ENCODE measurements at places on chromosomes 4 and X.

DNA sequence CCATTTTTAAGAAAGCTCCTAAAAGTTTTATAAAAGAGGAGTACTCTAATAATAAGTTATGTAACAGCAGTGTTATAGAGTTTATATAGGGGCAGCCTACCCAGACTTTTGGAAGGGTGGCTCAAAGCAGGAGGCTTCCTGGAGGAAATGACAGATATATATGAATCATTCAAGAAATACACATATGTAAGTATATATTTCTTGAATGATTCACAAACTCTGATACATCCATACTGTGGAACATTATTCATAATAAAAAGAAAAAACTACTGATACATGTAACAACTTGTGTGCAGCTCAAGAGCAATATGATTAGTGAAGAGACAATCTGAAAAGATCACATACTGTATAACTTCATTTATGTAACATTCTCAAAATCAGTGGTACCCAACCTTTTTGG, 166.2 kb downstream of the WDFY3 start:
- DNase-seq = no peak

DNA sequence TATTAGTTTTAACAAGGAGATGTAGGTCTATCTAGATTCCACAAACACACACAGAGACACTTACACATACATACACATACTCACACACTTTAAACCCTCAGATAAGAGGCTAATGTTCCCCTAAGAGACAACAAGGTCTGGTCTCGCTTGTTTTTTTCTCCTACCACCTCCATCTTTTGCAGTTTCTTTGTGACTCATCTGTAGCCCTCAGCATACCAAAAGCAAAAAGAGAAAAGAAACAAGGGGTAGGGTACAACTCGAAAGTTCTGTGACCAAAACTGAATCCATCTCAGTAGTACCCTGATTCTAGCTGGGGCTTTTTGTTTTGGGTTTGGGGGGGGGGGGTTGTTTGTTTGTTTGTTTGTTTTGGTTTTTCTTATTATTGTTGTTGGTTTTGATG, 12.2 kb upstream of the EXOSC9 start:
- no peak for DNase-seq

DNA sequence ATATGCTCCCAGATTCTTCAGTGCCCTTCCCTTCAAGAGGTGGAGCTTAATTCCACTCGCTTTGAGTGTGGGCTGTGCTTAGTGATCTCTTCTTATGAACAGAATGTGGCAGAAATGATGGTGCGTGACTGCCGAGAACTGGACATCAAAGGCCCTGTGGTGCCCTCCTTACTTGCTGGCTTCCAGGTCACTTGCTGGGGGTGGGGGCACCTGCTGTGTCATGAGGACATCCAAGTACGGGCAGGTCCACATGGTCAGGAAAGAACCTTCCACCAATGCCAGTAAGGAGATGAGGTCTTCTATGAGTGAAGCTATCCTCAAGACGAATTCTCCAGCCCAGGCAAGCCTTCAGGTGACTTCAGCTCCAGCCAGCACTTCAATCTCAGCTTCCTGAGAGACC, 95.8 kb downstream of the FAM53A start:
- DNase-seq = no peak

DNA sequence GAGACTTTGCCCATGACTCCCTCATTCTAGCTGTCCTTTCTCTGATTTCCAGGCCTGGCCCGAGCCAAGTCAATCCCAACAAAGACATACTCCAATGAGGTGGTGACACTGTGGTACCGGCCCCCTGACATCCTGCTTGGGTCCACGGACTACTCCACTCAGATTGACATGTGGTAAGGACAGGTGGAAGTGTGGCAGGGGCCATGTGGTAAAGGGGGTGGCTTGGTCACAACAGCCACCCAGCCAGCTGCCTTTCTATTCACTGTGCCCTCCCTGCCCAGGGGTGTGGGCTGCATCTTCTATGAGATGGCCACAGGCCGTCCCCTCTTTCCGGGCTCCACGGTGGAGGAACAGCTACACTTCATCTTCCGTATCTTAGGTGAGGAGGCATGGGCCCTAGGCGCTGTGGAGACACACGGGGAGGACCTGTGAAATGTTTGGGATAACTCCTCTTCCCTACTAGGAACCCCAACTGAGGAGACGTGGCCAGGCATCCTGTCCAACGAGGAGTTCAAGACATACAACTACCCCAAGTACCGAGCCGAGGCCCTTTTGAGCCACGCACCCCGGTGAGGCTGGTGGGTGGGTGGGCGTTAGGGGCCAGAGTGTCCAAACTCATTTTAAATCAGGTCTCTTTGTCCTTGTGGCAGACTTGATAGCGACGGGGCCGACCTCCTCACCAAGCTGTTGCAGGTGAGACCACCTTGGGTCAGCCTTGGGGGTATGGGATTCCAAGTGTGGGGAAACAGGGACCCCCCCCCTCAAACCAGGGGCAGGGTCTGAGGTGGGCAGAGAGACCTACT, 6.1 kb upstream of the USP11 start:
- DNase-seq = no peak

DNA sequence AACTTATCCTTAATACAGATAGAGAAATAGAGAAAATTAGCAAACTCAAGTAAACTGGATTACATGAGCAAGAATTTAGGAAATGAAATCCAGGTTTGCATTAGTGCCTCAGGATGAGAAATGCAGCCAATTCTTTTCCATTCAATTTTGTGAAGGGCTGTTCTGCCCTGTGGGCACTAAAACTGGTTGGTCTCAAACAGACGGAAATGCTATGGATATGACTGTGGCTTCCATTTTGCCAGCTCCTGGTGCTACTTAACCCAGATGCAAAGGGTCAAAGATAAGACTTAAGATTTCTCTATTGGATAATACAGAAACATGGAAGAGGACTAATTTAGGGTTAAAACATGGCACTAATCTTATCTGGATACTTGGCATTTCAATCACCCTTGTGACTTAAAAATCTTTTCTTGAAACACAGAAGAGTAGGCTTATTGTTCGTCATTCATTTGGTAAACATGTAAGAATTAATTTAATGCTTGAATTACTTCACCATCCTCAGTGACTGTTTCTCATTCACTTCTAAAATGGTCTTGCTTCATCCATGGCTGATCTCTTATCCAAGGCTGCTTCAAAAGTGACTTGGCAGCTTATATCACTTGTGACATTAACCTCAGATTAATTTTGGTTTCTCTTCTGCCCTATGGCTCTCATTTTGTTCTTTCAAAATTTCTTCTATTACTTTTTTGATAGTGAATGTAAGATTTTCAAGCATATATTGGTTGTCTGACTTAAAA, 1008.7 kb downstream of the GLUD2 start:
- DNase-seq = no peak

- no peak for DNase-seq
Observed at GRCh38 chr4:173243321-173243720, 74.7 kb downstream of the GALNT7 start.

- DNase-seq = no peak
Observed at GRCh38 chrX:154046940-154047610, 27.4 kb upstream of the IRAK1 start.
